ENCODE measurements at places on chromosomes 16 and 17.

GRCh38 chr17:51188271-51188833, 22.1 kb downstream of the NME2 start:
- DNase-seq: no peak

DNA sequence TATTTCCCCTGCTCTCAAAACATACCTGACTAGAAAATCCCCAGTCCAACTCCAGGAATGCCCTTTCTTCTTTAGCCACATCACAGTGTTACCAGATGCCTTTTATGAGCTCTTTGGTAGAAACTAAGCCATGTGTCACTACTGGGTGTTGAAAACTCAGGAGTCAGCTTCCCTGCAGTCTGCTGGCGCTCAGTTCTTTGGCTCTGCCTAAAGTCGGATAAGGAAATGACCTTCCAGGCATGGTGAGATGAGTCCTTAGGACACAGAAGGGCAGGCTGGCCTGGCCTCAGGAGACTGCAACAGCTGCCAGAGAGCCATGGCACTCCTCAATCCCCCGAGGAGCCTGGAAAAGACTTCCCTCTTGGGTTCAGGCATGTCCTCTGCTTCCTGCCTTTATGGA, 89.1 kb downstream of the CDH13 start:
- DNase-seq: no peak

DNA sequence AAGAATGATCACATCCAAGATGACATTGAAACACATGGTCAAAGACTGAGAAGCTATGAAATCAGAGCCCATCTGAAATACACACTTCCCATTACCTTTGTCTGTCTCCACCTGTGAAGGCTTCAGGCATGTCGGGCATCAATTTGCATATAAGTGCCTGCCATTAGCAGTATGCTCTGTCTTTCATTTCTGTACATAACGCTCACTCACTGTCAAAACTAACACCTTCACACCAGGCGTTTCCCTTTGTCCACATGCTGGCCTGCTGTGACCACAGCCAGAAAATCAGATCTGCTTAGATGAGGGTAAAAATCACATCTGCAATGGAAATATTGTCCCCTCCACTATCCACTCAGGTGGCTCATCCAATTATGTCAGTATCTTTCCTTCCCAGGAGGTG, 524.8 kb downstream of the TOX3 start:
- DNase-seq: no peak

- DNase-seq: no peak
Measured at GRCh38 chr17:2297023-2297422, 6.6 kb downstream of the SMG6 start.

- DNase-seq: no peak
Measured at GRCh38 chr17:15154618-15155017, 110.5 kb downstream of the PMP22 start.

GRCh38 chr16:84759061-84759460, 59.3 kb downstream of the USP10 start:
- no peak for DNase-seq

Measured in stimulated activated CD4-positive, alpha-beta T cell treated with anti-CD3 and anti-CD28 coated beads, Interleukin-15, amount 100 ng/mL, for 1 hour (primary cell).